ENCODE measurements at places on chromosomes 13 and 19.

- peak; percentile 69 for DNase-seq
These were observed 1.2 kb downstream of the MKNK2 start for GRCh38 chr19:2049741-2050348.

GRCh38 chr19:8610936-8611300, 403 bp upstream of the ADAMTS10 start:
- no peak for DNase-seq

GRCh38 chr13:38223089-38223488, 126.6 kb upstream of the UFM1 start:
- DNase-seq = peak; percentile 38

DNA sequence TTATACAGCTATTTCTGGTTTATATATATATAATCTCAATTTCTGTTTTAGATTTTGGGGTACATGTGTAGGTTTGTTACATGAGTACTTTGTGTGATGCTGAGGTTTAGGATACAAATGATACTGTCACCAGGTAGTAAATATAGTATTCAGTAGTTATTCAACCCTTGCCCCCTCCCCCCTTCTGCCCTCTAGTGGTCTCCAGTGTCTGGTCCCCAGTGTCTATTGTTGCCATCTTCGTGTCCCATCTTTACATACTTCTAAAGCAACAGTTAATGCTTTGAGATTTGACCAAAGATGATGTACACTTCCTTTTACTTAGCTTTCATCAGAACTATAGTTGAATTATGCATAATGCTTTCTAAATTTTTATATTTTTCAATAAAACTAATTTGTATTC, 1623.4 kb upstream of the PRR20A start:
- DNase-seq = no peak

GRCh38 chr13:107590556-107590955, 624.8 kb downstream of the LIG4 start:
- no peak for DNase-seq

DNA sequence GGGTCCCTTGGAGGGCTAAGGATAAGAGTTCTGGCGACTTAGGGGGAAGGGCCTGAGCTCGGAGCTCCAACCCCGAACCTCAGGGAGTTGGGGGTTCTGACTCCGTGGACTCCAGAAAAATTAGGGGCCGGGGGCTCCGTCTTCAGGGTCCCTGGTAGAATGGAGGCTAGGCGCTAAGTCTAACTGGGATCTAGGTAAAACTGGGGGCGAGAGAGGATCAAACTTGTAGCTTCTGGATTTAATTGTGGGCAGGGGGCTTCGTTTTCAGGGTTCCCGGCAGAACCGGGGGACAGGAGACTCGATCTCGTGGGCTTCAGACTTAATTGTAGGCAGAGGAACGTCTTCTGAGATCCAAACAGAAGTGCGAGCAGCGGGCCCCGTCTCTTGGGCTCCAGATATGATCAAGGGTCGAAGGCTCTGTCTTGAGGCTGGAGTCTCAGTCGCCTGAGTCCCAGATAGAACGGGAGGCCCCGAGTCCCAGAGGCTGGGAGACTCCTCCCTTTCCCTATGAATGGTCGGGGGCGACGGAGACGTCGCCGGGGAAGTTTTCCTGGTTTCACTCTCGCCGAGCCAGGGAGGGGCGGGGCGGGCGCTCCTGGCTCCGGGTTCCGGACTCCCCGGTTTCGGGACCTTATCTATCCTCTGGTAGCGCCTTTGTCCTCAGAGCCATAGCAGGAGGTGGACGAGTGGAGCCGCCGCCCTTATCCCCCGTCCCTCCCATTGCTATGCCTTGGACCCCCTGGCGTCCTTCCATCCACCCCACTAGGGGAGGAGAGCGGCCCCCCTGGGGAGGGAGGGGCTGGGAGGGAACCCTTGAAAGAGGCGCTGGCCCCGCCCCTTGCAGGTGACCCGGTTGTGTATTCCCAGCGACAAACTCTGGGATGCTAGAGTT, 1.3 kb downstream of the NECTIN2 start:
- peak; percentile 78 for DNase-seq

DNA sequence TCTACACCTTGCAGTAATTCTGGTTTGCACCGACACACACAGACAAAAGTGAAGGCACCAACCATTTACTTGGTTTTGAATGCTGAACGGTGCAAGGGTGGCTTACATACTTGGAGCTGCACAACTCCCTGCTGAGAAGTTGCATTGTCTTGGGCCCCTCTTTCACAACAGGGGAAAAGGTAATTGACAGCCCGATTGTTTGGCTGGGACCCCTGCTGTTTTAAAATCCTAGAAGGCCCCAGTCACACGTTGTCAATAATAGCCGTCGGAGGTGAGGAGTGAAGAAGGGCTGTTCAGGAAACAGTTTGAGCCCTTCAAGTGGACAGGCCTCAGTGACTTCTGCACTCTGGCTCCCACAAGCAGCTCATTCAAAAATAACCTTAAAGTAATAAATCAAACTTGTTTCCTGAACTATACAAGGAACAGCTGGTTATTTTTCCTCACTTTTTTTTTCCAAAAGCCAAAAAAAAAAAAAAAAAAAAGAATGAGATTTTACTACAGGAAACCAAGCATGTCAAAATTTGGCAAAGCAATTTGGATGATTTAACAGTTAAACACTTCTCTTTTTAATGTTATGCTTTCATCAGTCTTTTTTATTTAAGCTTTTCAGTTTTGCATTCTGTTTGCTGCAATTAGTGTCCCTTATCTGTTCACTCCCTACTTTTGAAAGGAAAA, 19.0 kb upstream of the SPRY2 start:
- no peak for DNase-seq

DNA sequence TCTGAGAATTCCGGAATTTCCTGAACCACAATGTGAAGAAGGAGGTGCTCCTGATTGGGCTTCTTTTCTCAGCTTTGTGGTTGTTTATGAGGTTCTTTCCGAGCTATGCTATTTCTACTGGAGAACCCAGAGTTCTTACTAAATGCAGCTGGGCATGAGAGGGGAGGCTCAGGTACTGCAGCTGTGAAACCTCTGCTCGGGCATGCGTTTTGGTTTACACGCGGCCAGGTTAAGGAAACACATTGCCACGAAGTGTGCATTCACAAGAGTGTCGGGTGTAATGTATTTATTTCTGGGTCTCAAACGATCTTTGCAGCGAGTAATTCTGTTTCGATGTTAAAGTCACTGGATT, 661 bp upstream of the MIR17HG start:
- DNase-seq = peak; percentile 21

DNA sequence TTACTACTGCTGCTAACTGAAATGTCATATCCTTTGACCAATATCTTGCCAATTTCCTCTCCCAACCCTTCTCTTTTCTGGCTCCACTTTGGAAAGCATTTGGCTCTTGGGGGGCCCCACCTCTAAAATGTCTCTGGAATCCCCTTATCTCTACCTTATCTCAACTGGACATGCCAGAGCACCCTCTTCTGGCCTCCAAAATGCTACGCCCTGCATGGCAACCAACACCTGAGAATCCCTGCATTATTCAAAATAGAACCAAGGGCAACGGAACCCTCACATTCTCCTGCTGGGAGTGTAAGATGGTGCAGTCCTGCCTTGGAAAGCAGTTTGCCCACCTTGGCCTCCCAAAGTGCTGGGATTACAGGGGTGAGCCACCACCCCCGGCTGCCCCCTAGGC, 35.3 kb downstream of the CERS4 start:
- DNase-seq = no peak

DNA sequence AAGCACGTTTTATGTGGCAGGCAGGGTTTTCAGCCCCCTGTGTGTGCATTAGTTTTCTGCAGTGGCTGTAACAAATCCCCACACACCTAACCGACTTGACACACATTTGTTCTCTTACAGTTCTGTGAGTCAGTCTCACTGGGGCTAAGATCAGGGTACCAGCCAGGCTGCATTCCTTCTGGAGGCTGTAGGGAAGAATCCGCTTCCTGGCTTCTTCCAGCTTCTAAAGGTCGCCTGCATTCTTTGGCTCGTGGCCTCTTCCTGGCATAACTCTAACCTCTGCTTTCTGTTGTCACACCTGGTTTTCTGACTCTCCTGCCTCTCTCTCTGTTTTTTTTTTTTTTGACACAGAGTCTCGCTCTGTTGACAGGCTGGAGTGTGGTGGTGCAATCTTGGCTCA, 6.4 kb downstream of the ELSPBP1 start:
- no peak for DNase-seq

GRCh38 chr19:39111593-39112199, 13.9 kb upstream of the PAK4 start:
- DNase-seq = peak; percentile 63

- no peak for DNase-seq
These were observed 158.4 kb upstream of the FNDC3A start for GRCh38 chr13:48817166-48817802.

DNA sequence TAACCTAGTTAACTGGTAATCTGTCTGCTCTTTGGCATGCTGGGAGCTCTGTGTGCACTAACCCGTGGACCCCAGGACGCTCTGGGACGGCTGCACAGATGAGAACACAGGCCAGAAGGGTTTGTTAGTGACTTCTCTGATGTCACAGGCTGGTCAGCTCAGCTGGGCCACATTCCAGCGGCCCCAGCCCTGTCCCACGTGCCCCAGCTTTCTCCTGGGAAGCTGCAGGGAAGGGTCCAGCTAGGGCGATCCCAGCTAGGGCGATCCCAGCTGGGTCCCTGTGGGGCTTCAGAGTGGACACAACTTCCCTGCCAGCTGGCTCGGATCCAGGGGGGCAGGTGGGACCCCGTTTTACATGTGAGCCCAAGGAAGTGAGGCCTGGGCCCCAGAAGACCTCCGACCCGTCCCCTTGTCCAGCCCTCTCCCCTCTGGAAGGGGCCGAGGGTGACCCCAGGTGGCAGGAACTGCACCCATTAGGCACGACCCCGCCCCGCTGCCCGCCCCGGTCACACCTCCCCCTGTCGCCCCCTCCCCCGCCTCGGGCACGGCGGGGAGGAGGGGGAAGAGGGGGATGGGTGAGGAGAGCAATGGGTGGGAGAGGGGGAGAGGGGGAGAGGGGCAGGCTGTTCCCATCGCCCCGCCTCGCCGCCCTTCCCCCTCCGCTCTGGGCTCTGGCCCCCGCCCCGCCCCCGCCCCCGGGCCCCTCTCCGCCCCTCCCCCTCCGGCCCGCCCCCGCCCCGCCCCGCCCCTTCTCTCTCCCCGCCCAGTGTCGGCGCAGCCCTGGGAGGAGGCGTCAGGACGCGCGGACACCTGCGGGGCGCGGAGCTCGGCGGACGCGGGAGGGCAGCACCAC, 75.2 kb upstream of the MCF2L start:
- peak; percentile 23 for DNase-seq

GRCh38 chr19:39135701-39136100, 10.1 kb downstream of the PAK4 start:
- DNase-seq = no peak

GRCh38 chr19:35977446-35978222, 17.4 kb upstream of the SDHAF1 start:
- no peak for DNase-seq

DNA sequence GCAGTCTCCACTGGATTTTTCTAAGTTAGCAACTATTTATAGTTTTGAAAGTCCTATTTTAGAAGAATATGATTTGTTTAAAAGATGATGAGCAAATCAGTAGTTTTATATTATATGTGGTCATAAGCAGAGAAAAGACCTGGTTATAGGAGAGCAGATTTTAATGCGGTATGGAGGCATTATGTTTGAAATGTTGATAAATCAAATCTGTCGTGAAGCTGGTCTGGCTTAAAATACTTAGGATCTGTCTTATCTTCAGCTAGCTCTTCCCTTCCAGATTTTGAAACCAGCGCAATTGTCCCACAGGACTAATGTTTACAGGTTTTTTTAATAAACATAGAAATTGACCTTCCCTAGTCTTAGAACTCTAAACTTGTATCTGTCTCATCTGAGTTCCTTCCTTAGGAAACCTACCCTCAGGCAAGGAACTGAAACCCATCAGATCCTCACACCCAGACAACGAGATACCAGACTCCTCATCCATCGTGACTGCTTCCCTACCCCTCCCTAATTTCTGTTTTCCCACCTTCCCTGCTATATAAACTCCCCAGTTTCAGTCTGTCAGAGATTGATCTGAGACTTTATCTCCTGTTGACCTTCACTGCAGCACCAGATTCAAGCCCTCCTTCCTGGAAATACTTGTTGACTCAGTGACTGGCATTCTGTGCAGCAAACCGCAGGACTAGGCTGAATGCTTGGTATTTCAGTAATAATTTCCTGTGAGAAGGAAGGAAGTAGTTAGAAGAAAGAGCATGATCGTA, 37.8 kb upstream of the CXCL17 start:
- peak; percentile 42 for DNase-seq

- DNase-seq = peak; percentile 87
These were observed 8.0 kb downstream of the RGCC start for GRCh38 chr13:41465241-41465847.

DNA sequence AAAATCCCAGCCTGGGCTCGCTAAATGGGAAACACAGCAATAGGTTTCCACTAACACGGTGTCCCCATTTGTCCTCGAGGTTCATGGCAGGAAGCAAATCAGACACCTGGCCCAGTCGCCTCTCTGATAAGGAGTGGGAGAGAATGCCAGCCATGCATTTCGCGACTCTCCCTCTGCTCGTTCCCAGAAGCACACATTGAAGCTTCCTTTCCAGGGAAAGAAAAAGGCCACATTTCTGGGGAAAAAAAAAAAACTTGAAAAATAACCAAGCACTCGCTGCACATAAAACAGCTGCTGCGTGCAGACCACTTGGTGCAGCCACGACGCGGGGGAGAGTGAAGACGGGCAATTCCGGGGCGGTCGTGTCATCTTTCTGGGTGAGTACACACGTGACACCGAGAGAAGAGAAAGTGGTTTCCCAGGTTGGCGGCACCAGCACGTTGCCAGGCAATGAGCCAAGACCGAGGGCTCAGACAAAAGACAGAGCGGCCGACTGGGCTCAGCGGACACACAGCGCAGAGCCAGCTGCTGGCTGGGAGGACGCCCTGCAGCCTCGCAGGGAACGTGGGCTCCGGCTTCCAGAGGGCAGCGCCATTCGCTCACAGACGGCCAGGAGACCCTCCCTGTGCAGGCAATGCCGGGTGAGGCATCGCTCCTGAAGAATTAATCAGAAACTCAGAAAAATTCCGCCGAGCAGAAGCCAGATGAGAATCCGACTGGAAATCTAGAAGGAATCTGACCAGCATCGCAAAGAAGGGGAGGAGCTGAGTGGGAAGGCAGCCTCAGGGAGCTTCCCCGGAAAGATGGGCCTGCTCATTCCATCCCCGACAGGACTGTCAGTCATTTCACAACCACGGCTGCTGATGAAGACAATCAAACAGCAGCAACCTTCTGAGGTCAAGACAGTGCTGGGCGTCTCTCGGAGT, 83.2 kb upstream of the IRS2 start:
- DNase-seq = peak; percentile 30

DNA sequence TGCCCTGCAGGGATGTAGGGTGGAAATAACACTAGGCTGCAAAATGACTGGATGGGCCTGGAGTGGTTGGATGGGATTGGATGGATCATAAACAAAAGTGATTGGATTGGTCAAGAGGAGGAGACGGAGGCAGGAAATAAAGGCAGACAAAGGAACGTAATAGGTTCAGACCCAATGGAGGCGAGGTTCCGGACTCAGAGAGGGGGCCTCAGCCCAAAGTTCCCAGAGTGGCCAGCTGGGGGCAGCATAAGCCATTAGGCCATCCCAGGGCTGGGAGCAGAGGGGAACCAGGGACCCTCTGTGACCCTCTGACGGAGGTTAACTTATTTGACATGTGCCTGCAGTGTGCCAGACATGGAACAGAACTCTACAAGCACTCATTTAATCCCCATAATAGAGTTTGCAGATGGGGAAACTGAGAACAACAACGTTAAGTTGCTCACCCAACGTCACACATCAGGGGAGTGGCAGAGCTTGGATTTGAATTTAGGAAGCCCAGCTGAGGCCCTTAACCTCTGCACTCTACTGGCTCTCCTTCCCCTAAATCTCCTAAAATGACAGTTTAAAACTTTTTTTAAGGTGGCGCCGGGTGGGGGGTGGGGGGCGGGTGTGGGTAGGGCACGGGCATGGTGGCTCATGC, 15.3 kb upstream of the MAP1S start:
- peak; percentile 27 for DNase-seq

GRCh38 chr13:73879346-73880015, 254.7 kb downstream of the KLF12 start:
- DNase-seq = no peak

All from epithelial cell of esophagus (primary cell).